ENCODE measurements at places on chromosomes 12 and 14.

DNA sequence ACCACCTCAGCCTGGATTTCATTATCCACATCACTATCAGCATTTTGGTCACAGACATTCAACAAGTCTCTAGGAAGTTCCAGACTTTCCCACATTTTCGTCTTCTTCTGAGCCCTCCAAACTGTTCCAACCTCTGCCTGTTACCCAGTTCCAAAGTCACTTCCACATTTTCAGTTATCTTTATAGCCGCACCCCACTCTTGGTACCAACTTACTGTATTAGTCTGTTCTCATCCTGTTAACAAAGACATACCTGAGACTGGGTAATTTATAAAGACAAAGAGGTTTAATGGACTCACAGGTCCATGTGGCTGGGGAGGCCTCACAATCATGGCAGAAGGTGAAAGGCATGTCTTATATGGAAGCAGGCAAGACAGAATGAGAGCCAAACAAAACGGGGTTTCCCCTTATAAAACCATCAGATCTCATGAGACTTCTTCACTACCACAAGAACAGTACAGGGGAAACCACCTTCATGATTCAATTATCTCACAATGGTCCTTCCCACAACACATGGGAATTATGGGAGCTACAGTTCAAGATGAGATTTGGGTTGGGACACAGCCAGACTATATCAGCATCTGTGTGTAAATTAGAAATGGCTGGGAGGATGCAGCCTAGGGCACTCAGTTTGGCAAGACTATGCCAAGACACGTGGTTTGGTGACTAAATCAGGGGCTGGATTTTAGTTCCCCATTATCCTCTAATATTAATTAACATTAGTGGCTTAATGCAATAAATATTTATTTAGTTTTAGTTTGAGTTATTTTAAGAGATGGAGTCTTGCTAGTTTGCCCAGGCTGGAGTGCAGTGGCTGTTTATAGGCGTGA, 16.2 kb upstream of the FUT8 start:
- DNase-seq = no peak

GRCh38 chr14:77882098-77882497, 82.2 kb downstream of the ADCK1 start:
- no peak for DNase-seq

- DNase-seq = no peak
Measured at GRCh38 chr12:105120551-105120950, 13.0 kb downstream of the WASHC4 start.

DNA sequence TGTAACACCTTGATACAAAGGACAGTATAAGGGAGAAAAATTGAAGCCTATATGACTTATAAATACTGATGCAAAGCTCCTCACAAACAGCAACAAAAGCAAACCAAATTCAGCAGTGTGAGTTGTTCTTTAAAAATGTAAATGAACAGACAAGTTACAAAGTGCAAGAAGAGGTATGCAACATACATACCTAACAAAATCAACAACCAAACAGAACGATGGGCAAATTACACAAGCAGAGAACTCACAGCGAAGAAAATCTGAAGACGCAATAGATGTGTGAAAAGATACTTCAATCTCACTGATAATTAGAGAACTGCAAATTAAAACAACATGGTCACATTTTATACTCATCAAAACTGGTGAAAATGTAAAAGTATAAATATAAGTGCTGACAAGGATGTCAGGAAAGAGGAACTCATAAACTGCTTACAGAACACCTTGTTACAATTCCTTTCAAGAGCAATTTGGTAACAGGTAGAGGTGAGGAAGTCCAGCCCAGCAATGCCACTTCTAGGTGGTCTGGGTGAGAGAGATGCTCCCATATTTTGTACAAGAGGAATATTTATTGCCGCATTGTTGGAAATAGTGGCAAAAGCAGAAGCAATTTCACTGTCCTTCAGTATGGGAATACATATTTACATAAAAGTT, 47.3 kb downstream of the CORO1C start:
- no peak for DNase-seq

DNA sequence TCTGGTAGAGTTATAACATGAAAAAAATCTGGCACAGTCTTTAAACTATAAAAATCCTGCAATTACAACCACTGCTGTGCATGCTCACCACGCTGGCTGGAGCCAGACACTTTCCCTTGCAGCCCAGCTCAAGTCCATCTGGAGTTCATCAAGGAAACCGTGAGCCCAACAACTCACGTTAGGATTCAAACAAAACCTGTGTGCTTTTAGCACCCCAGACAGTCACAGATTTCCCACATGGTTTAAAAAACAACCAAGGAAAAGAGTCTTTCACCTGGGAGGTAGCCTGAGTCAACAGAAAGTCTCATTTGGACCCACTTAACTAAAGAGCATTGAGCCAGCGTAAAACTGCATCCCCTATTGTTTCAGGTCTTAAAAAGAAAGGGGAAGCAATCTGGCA, 4.7 kb downstream of the LRIG3 start:
- DNase-seq = no peak

DNA sequence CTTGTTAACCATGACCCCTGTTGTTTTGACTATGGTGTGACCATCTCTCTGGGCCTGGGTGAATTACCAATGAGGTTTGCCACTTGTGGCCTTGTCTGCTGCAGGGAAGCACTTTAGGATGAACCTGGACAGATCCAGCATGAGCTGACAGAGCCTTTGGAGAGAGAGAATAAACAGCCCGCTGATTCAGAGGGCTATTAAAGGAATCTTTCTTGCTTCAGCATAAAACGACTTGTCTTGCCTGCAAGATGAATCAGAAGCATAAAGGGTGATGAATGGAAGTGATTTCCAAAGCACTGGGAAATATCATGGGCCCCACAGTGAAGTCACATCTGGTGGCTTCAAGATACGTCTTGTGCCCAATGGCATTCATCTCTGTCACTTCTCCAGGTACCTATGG, 69.0 kb upstream of the WSCD2 start:
- no peak for DNase-seq

DNA sequence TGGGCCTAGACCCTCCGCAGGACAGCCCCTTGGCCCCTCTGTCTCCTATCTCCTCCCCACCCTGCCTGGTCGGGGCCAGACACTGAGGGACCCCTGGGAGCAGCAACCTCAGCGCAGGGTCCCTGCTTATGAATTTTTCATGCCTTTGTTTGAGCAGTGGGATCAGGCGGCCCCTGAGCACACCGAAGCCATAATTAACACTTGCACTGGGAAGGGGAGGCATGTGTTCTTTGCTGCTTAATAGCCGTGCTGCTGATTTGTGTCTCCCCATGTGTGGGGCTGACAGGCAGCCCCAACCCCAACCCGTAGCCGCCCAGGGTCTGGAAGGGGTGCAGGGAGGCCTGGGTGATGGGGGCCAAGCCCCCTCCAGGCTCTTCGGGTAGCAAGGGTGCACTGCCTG, 52.7 kb downstream of the FBRSL1 start:
- no peak for DNase-seq

DNA sequence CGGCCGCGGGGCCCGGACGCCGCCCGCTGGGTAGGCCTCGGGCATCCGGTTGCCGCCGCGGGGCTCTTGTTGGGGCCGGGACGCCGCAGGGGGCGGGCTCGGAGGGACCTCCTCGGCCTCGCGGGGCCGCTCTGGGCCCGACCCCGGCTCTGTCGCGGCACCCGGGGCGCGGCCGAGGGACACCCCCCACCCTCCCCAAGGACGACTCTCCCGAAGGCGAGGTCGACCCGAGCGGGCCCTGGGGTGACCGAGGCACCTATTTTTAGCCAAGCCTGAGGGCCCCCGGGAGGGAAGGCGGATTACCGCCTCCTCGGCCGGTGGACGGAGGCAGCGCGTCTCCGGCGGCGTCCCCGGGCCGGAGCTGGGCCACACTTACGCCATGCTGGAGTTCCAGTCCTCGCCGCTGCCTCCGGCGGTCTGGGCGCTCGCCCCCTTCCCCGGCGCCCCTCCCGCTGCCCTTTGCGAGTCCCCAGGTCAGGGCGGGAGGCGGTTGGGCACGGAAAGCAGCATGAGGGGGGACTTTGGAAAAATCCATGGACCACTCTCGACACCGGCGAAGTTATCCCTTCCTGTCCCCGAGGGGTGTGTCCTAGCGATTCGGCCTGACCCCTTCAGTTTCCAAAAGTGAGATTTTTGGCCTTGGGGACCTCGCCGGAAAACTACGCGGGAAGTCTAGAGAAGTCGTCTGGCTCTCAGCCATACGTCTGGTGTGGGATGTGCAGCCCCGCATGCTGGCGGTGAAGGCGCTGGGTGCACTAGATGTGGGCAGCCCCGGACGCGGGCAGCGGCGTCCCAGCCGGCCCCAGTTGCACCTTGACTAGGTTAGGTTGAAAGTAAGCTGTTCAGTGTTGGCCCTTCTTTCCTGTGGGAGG, 699 bp downstream of the KTN1 start:
- peak; percentile 2 for DNase-seq

GRCh38 chr12:48165089-48165981, 8.0 kb upstream of the ASB8 start:
- peak; percentile 36 for DNase-seq

DNA sequence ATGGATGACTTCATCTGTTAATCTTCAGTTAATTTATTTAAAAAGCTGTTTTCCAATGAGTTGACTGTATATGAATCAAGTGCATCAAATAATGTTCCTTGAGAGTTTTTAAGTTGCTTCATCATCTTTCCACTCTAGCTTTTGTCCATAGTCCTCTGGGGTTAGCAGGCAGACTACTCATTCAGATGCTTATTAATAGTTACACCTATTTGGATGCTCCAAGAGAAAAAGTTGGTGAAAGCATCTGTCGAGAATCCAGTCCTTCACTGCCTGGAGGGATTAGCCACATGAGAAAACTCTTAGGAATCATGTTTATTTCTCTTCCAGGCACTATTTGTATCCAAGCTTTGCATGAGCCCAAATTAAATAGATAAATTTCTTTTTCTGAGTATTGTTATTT, 70.2 kb downstream of the DACT1 start:
- no peak for DNase-seq

DNA sequence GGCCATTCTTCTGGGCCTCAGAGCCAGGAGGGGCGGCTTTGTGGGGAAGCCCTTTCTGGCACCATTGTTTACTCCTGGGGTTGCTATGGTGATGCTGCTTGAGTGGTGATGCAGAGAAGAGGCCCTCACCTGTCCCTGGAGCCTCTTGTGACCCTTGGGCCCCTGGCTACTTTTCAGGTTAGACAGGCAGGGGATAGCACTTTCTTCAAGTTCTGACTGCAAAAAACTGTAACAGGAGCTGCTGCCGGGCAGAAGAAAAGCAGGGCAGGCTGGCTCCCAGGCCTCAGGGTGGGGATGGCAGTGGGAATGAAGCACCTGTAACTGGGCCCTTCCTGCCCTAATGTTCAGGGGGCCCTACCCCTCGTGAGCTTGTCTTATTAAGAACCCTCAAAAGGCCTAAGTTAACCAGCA, at the start of gene TEX52:
TEX52 (minus strand) TSS at position 19 of the 411 bp plus-strand sequence; CDS start at position 6, 13 bp downstream.
- DNase-seq = no peak

GRCh38 chr12:71460850-71461609, 21.4 kb downstream of the LGR5 start:
- DNase-seq = no peak

DNA sequence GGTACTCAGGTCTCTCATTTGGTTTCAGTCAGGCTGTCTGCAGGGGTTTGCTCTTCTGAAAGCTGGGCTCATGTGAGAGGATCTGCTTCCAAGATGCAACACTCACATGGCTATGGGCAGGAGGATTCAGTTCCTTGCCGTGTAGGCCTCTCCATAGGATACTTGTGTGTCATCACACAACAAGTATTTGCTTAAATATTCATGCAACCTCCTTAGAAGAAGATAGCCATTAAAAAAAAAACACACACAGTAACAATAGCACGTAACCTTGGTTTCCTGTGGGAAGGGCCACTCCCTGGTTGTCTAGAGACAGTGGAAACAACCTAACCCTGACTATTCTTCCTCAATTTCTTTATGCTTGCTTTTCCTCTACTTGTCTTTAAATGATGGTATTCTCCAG, 31.8 kb upstream of the CLEC4E start:
- no peak for DNase-seq

DNA sequence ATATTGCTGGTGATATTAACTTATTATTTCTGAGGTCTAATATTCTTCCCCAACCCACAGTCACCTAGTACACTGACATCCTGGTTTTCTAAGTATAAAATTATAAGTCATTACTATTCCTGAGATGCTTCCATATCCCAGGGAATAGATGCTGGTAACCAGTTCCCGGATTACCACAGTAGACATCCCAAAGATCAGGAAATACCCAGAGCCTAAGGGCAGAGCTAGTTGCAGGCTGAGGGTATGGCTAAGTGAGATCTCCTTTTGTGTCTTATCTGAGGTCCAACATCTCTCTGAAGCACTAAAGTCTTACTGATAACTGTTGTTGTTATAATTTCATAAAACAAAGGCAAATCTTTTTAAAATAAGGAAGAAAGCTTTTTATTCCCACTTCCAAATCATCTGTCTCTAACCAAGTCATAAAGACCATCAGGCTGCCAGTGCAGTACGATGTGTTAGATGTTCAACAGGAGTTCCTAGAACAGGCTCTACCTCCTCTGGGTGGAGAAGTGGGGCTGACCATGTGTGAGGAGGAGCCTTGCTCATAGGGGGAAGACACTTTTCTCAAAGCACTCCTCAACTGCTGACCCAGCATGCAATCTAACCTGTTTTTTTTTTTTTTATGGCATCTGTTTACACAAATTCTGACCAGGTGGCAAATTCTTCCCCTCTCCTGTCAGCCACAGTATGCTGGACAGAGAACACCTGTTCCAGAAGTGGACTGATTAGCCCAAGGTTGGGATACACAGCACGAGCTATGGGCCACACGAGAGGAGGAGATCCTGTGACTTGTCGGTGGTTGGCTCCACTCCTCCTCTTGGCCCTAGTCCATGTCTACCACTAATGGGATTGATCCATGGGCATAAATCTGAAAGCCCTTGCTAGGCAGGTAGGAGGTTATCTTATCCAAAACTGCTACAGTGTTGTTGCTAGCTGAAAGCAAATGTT, 16.1 kb upstream of the GRIP1 start:
- DNase-seq = no peak

DNA sequence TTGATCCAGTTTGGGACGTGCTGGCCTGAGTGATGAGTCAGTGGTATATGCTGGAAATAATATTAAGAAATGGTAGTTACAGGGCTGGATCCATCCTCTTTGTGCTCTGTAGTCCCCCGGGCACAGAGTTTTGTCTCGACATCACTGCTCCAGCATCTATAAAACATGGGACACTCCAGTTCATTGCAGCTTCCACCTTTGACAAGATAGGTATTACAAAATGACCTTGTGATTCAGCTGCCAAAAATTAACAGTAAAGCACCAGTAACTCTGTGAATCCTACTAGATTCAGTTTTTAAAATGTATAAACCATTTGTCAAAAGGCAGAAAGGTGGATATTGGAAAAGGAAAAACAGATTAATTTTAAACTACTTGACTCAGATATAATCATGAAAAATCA, 14.6 kb upstream of the GNG2 start:
- DNase-seq = no peak

DNA sequence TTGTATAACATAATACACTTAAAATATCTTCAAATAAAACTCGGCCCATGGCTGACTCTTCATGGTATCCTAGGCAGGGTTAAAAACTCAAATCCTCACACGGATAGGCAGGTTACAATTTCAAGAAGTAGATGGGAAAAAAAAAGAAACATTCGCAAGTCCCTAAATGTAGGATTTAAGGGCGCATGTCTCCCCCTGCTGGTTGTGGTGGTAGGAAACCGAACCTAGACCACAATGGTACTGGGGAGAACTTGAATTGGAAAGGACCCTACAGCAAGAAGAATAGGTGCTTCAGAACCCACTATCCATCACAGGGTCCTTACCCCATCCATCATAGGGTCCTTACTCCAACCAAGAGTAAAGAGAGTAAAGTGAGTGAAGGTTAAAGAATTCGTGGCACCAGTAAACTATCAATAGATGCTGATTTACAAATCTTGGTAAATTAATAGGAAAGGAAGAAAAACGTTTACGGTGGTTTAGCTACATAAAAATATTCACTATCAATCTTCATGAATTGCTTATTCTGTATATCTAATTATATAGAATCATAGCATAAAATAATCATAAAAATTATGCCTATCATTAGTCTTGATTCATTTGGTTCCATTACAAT, 3.3 kb upstream of the CIPC start:
- DNase-seq = peak; percentile 60

All from stimulated activated CD4-positive, alpha-beta T cell treated with anti-CD3 and anti-CD28 coated beads, Interleukin-1b, Interleukin-23, amount 100 ng/mL, for 1 hour (primary cell).